ENCODE measurements at places on chromosomes 12 and 14.

DNA sequence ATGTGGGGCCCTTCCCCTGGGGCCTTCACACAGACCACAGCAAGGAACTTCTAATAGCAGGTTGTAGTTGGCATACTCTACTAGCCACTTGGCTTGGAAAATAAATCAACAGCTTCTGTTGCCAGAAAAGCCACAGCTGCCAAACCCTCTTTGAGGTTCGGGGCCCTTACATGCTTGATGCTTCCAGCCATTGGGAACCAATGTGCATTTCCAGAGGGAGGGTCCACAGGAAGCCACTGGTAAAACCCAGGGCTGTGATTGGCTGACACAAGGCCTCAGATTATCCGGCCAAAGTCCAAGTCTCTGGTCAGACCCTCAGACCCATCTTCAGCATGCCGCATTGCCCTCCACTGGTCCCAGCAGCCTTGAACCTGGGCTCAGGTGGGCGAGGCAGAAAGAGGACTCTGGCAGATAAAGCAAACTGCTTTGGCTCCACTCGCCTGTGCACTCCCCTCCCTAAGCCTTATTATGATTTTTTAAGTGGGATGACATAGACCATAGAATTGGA lies 214.4 kb downstream of the BCL11B start:
- no peak for DNase-seq

DNA sequence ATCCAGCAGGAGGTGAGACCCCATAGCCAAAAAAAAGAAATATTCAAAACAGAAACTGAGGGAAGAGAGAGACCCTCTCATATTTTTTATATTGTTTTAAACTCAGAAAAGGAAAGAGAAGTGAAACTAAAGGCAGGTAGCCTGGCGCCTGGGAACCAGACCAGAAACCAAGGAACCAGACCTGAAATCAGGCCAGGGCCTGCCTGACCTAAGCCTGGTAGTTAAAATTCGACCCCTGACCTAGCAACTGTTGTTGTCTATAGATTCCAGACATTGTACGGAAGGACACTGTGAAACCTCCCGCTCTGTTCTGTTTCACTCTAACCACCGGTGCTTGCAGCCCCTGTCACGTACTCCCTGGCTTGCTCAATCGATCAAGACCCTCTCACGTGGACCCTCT lies 38.5 kb upstream of the CD163 start:
- no peak for DNase-seq

- DNase-seq: no peak
Measured at GRCh38 chr12:108175310-108175709, 46.2 kb downstream of the WSCD2 start.

GRCh38 chr12:6215932-6216494 lies 15.8 kb downstream of the CD9 start:
- DNase-seq: peak; percentile 44

GRCh38 chr14:92041203-92041602 lies 1.3 kb upstream of the TRIP11 start:
- DNase-seq: no peak

- no peak for DNase-seq
Measured at GRCh38 chr12:90015228-90015627, 306.6 kb upstream of the ATP2B1 start.

GRCh38 chr12:111798182-111798581 lies 31.4 kb downstream of the ALDH2 start:
- no peak for DNase-seq

- DNase-seq: no peak
Measured at GRCh38 chr12:44774815-44775411, 101.2 kb downstream of the NELL2 start.

GRCh38 chr12:93713060-93713459 lies 35.9 kb downstream of the CRADD start:
- DNase-seq: no peak

DNA sequence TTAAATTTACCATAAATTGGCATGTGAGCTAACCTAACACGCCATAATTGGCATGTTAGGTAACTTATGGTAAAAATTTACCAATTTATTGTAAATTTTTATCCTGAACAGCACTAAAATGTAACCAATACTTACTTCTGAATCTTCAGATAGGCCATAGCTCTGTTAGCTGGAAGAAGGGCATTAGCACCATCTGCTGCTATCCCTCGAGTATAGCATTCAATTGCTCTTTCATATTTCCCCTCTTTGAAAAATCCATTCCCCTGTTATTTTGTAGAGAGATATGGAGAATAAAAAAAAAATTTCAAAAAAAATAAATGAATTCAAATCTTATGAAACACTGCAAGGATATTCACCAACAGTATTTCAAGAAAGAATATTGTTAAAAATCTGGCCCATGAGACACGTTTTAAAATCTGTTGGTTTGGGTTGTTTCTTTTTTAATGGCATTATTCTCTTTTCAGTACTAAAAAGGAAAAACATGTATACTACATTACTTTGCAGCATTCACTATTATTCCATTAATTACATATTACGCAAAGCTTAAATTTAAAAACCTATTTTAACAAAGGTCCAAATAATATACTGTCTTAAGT lies 19.1 kb downstream of the RPAP3 start:
- DNase-seq: no peak

- no peak for DNase-seq
Measured at GRCh38 chr12:78683031-78683430, 181.5 kb upstream of the SYT1 start.

- DNase-seq: no peak
Measured at GRCh38 chr12:53998110-53998899, 1.7 kb upstream of the HOXC9 start.

DNA sequence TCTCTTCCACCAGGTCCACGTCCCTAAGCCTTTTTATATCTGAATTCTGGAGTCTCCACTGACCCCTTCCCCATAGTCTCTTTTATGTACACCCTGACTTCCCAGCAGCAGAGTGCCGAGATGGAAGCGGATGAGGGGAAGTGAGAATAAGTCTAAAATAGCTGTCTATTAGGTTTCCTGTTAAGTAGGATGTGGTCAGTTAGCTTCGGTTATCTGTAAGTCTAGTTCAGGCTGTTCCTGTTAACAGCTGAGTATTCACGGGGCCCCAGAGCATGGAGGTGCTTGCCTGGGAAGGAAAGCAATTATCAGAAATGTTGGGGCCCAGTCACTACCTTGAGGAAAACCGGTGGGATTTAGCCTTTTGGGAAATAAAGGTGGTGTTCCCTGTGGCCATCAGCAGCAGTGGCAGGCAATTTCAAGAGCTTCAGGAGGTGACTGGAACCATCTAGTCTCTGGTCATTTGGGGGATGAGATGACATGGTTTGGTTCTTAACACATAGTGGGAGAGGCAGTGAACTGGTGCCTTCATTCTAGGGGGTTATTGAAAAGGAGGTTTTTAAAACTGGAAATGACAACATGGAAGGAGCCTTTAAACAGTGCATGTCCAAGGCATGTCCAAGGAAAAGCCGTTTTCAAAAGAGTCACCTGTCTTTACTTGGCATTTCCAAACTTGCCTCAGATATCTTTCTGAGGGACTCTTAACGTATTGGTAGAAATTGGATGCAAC lies 21.8 kb downstream of the CHST11 start:
- no peak for DNase-seq

DNA sequence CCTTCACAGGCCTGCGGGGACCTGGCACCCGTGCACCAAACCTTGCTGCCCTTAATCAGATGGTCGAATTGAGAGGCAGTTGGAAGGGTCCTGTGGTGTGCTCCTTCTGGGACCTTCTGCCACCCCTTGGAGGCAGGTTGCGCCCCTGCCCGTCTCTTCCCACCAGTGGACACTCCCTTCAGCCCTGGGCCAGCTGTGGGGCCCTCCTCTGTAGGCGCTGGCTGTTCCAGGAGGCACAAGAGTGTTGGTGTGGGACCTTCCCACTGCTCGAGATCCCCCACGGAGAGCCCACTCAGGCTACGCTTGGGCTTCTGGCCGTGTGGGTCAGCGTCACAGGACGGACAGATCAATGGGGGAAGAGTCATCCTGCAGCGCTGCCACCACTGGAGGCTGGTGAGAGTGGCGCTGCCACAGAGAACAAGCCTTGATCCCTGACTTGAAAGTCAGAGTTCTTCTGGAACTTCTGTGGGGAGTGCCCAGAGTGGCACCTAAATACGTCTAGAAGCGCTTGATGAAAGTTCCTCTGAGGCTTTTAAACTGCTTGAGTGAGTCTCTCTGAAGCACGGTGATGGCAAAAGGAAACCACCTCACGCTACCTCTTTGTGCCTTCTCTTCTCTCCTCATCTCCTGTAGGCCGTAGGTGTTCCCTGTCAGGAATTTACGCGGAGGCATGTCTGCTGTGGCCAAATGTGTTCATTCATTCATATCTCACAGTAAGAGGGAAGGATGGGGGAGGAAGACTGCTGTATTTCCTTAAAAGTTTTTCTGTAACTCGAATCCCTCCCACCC lies 48.3 kb downstream of the TRAF3 start:
- no peak for DNase-seq

DNA sequence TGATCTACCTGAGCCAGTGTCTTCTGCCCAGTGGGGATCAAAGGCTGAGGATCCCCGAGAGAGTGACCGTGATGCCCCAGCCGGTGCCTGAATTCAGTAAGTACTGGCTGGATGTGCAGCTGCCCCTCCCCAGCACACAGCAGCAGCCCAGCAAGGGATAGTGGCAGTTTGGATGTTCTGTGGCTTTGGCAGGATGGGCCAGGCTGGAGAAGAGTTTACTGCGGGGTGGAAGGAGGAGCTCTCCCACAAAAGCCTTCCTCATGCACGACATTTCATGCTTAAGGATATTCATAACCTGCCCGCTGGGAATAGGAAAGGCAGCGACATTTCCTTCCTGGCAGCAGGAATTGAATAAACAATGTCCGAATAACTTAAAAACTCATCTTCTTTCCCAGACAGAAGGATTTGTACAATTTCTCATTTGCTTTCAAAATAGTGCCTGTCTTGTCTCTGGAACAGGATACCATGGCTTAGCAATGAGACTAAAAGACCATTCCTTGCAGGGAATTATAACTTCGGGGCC lies 135.6 kb upstream of the PRMT8 start:
- DNase-seq: no peak

DNA sequence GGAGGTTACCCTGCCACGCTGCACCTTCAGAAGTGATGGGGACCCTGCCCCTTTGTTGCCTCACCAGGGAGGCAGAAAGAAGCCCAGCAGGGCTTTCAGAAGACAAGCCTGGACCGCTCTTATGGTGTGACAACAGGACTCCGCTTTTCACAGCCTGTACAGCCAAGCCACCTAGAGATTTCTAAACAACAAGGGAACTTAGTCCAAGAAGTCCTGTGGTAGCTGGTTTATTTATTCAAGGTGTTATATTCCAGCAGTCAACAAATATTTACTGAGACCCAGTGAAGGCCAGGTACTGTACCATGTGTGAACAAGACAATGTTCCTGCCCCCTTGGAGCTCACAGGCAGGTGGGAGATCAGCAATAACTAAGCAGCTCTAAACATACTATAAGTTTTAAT lies 4.0 kb upstream of the TMEM229B start:
- DNase-seq: no peak

GRCh38 chr14:89720741-89721729 lies 233.5 kb downstream of the EFCAB11 start:
- no peak for DNase-seq

GRCh38 chr14:104600805-104601204 lies 3.8 kb downstream of the TMEM179 start:
- no peak for DNase-seq

GRCh38 chr12:68870443-68870842 lies 62.5 kb downstream of the MDM2 start:
- no peak for DNase-seq

- DNase-seq: no peak
Measured at GRCh38 chr12:52024845-52025230, 18.1 kb downstream of the TAMALIN start.

GRCh38 chr14:83566567-83566966 lies 1963.4 kb upstream of the FLRT2 start:
- DNase-seq: no peak

GRCh38 chr12:118063576-118064391 lies 2.8 kb upstream of the WSB2 start:
- DNase-seq: no peak

DNA sequence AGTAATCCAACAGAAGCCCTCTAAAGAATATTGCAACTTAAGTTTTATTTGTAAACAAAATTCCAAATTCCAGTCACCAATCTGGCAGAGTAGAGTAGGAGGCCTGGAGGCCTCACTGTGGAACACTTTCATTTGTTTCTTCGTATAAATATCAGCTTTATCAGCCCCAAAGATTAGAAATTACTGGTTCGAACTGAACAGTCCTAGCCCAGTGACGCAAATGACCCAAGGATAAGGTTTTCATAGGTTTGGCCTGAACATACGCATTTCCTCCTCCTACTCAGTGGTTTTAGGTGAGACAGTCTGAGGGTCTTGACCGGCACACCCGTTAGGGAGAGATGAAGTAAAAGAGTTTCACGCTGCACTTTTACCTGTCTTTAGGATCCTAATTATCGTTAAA lies 1.7 kb downstream of the CDC42BPB start:
- no peak for DNase-seq

GRCh38 chr14:104753528-104754212 lies 723 bp downstream of the SIVA1 start:
- DNase-seq: no peak

DNA sequence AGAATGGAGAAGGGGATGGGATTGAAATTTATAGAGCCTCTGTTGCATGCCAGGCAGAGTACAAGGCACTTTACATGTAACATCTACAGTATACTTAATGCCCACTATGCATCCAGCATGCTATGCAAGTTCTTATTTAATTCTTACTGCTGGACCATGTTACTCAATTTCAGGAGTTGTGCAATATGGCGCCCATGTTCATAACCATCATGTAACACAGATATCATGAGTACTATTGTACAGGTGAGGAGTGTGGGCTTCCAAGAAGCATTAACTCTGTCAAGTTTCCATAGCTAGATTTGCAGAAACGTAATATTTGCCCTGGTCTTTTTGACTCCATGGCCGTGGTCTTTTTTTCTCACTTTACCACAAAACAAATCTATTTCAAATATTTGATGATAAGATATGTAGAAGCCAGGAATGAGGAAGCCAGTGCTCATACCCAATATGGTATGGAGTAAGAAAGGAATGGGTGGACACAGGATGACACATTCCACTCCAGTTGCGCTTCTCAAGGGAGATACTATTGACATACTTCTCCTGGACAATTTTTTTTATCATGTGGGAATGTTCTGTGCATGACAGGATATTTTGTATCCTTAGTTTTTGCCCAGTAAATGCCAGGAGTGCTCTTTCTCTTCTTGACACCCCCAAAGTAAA lies 191.8 kb downstream of the C12orf75 start:
- DNase-seq: no peak

DNA sequence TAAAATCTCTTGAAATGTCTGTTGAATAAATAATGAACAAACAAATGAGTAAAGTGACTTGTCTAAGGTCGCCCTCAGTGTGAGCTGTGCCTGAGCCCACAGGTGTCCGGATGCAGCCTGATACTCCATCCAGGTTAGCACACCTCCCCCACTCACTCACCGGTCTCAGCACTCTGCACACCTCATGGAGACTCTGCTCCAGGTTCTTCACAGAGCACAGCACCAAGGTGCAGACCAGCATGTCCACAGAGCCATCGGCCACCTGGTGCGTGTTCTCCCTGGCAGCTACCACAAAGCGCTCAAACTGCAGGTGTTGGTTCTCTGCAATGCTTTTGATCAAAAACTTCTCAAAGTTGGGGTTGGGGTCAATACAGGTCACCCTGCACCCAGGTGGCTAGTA lies 4.1 kb upstream of the KRT7 start:
- DNase-seq: no peak

Measured in NCI-H510A (cell line).